ENCODE measurements at places on chromosomes 6 and 20. TPM values are rescaled to one million over a fixed set of nuclear protein-coding genes. Genes with fewer than 3 reads are reported as not detected.

SOBP gene
- total RNA-seq = 0.64 TPM

IP6K3 gene
- total RNA-seq = not detected

- peaks cover 73% of the 10 kb centered on the region for H3K36me3 ChIP-seq
- H3K4me3 ChIP-seq = no peak overlapping the region
- DNase-seq = no peak
- H3K4me1 ChIP-seq = no peaks in the 10 kb centered on the region
Observed at GRCh38 chr20:36251426-36251825, 15.1 kb downstream of the AAR2 start.

DNA sequence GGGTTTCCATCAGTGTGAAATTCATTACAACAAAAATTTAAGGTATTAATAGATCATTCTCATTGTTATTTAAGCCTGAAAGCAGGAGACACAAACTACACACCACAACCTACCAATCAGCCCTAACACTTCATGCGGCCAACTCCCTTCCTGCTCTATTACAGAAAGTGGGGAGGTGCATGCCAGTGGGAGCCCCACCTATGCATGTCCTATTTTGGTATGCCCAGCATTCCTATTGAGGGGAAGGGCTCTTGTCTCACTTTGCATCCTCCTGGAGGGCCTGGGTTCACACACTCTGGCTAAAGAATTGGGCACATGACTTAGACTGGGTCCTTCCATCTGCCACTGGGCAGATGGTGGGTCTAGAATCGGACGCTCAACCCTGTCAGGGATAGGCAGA lies 450.0 kb downstream of the PTPRT start:
- no peaks in the 10 kb centered on the region for H3K27me3 ChIP-seq
- H3K4me3 ChIP-seq = no peak overlapping the region
- H3K27ac ChIP-seq = no peak overlapping the region
- H3K4me1 ChIP-seq = peaks cover 7% of the 10 kb centered on the region
- H3K36me3 ChIP-seq = no peaks in the 10 kb centered on the region

- no peaks in the 10 kb centered on the region for H3K4me1 ChIP-seq
- DNase-seq = no peak
- H3K27ac ChIP-seq = no peak overlapping the region
- H3K27me3 ChIP-seq = no peaks in the 10 kb centered on the region
- H3K4me3 ChIP-seq = no peak overlapping the region
Observed at GRCh38 chr6:111220383-111221031, 133.2 kb downstream of the SLC16A10 start.

DNA sequence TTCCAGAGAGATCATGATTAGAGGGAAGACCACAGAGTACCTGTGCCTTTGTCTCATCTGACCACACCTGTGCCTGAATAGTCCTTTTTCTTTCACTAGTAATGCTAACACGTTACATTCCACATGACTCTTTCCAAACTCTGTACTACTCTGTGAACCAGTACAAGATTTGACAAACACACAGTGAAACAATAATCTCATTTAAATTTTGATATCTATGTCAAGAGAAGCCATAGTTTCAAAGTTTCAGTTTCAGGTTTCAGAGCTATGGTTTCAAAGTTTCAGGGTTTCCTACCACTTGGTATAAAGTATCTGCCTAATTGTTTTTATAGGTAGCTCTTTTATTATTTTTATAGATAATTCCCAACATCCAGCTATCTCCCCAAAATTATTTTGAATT lies 62.0 kb upstream of the PHACTR2 start:
- no peak for DNase-seq
- H3K27me3 ChIP-seq = no peaks in the 10 kb centered on the region
- no peaks in the 10 kb centered on the region for H3K36me3 ChIP-seq
- H3K4me3 ChIP-seq = no peak overlapping the region
- H3K4me1 ChIP-seq = no peaks in the 10 kb centered on the region
- H3K27ac ChIP-seq = no peak overlapping the region

- no peak overlapping the region for H3K4me3 ChIP-seq
- no peaks in the 10 kb centered on the region for H3K4me1 ChIP-seq
- no peaks in the 10 kb centered on the region for H3K27me3 ChIP-seq
- no peaks in the 10 kb centered on the region for H3K36me3 ChIP-seq
- DNase-seq = no peak
Observed at GRCh38 chr20:42474646-42475045, 715.1 kb downstream of the PTPRT start.

DNA sequence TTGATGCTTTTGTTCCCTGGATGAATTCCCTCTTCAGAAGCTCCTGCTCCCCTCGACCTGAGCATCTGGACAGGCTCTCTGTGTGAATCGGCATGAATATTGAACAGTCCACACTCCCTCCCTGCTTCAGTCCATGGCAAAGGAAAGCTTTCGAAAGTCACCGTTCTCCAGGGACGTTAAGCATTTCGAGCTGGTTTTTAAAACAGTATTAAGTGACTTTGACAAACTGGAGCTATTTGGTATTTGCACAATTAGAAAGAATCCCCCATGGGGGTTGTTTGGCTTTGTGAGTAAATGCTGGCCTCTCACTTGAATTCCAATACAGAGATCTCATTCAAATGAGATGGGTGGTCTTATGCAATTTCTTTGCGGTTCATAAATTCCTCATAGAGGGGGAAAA lies 85.3 kb upstream of the TIAM2 start:
- H3K36me3 ChIP-seq = peaks cover 3% of the 10 kb centered on the region
- H3K4me1 ChIP-seq = no peaks in the 10 kb centered on the region
- no peak for DNase-seq
- no peak overlapping the region for H3K4me3 ChIP-seq
- H3K27ac ChIP-seq = no peak overlapping the region

DNA sequence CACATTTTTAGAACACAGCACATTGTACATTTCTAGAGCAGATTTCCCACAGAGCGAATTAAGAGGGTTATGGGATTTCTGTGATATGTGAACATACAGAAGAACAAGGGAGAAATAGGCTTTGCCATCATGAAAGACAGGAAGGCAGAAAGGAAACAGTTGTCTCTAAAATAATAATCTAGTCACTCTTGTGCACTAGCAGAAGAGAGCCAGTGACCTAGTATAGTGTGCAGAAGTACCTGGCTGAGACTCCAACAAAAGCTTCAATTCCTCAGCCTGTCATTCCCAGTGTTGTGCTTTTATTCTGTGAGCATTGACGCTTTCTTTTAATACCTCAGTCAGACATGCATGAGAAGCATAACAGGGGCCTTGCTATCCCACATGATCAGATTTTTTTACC lies 17.8 kb upstream of the DCBLD1 start:
- no peaks in the 10 kb centered on the region for H3K27me3 ChIP-seq
- DNase-seq = no peak
- no peaks in the 10 kb centered on the region for H3K36me3 ChIP-seq
- no peak overlapping the region for H3K4me3 ChIP-seq
- no peaks in the 10 kb centered on the region for H3K4me1 ChIP-seq
- H3K27ac ChIP-seq = no peak overlapping the region

- no peaks in the 10 kb centered on the region for H3K4me1 ChIP-seq
- no peak for DNase-seq
- no peak overlapping the region for H3K4me3 ChIP-seq
- H3K27ac ChIP-seq = no peak overlapping the region
- H3K36me3 ChIP-seq = no peaks in the 10 kb centered on the region
Observed at GRCh38 chr6:91291071-91291470, 704.2 kb upstream of the MAP3K7 start.

DNA sequence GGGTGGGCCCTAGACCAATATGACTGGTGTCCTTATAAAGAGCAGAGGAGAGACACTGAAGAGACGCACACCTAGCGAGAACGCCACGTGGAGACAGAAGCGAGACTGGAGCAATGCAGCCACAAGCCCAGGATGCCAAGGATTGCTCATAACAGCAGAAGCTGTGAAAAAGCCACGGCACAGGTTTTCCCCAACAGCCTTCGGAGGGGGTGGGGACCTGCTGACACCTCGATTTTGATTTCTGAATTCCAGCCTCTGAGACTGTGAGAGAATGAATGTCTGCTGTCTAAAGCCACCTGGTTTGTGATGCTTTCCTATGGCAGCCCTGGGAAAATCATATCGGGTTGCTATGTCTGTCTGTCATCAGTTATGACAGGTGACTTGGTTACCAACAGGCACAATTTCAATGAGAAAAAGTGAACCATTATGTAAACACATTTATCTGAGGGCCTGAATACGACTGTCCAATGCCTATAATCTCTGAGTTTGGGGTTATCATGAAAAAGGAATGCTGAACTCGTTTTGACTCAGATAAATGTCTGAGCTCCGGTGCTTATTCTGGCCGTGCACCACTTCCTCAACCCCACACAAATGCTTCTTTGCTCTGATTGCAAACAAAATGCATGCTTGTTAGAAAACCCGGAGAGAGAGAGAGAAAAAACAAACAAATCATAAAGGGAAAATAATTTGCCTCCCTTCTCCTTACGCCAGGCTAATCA lies 769.7 kb downstream of the PTPRT start:
- H3K4me3 ChIP-seq = no peak overlapping the region
- H3K4me1 ChIP-seq = no peaks in the 10 kb centered on the region
- no peaks in the 10 kb centered on the region for H3K36me3 ChIP-seq
- DNase-seq = no peak

- H3K36me3 ChIP-seq = no peaks in the 10 kb centered on the region
- no peaks in the 10 kb centered on the region for H3K27me3 ChIP-seq
- no peaks in the 10 kb centered on the region for H3K4me1 ChIP-seq
- no peak for DNase-seq
- no peak overlapping the region for H3K4me3 ChIP-seq
- H3K27ac ChIP-seq = no peak overlapping the region
Observed at GRCh38 chr6:149170564-149171452, 146.7 kb upstream of the TAB2 start.

GRCh38 chr6:49462599-49462926 lies 490 bp downstream of the MMUT start:
- H3K27ac ChIP-seq = peak overlapping the region; percentile 88
- peaks cover 12% of the 10 kb centered on the region for H3K36me3 ChIP-seq
- no peak for DNase-seq
- H3K4me3 ChIP-seq = peak overlapping the region; percentile 77
- peaks cover 38% of the 10 kb centered on the region for H3K4me1 ChIP-seq

DNA sequence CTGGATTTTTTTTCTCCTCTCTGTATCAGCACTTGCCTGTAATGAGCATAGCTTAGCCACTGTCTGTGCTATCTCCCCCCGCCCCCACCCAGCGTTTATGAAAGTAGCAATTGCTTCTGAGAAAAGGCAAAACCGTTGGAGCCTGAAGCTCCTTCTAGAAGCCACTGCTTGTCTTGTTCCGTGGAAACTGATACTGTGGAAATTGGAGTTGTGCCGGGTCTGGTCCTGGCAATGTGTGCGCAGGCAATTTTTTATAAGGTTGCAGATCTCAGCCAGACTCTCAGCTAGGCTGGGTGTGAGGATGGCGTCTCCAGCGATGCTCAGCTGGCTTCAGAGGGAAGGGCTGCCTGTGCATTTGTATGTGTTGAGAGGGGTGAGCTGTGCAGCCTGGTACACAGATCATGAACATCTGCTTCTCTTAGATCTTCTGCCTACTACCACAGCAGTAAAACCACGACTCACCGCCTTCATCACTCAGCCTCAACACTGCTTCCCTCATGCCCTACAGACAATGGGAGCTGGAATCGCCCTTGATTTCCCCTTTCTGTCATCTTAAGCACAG lies 72.4 kb upstream of the GTSF1L start:
- DNase-seq = no peak
- peaks cover 9% of the 10 kb centered on the region for H3K27me3 ChIP-seq
- no peaks in the 10 kb centered on the region for H3K4me1 ChIP-seq
- H3K36me3 ChIP-seq = no peaks in the 10 kb centered on the region
- H3K4me3 ChIP-seq = no peak overlapping the region

DNA sequence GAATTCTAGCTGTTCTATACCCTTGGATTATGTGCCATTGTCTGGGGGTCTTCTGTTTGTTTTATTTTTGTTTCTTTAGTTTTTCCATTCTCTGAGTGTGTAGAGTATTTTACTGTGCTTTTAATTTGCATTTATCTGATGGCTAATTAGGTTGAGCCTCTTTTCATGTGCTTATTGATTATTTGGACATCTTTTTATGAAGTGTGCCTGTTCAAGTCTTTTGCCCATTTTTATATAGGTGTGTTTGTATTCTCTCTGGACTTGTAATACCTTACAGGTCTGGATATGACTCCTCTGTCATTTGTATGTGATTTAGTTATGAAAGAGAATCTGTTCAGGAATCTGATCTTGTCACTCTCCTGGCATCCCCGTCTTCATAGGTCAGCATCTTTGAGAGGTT lies 22.6 kb upstream of the APCDD1L start:
- H3K27me3 ChIP-seq = peaks cover 4% of the 10 kb centered on the region
- no peak overlapping the region for H3K27ac ChIP-seq
- H3K36me3 ChIP-seq = no peaks in the 10 kb centered on the region
- no peak for DNase-seq
- no peak overlapping the region for H3K4me3 ChIP-seq

GRCh38 chr20:57291003-57291402 lies 24.6 kb upstream of the BMP7 start:
- H3K27me3 ChIP-seq = peaks cover 32% of the 10 kb centered on the region
- H3K4me1 ChIP-seq = peaks cover 31% of the 10 kb centered on the region

- no peak for DNase-seq
- no peaks in the 10 kb centered on the region for H3K27me3 ChIP-seq
- no peak overlapping the region for H3K27ac ChIP-seq
- no peak overlapping the region for H3K4me3 ChIP-seq
- H3K36me3 ChIP-seq = no peaks in the 10 kb centered on the region
Observed at GRCh38 chr6:144129469-144129868, 20.8 kb upstream of the STX11 start.
